Small intestine (tissue), 16 donors: ENCODE measurements at places on chromosomes 3 and 15. TPM values are rescaled to one million over a fixed set of nuclear protein-coding genes. Genes with fewer than 3 reads are reported as not detected.

Gene KNG1
- polyA plus RNA-seq: not detected

Gene TMCO5A
- not detected for polyA plus RNA-seq

- DNase-seq: no peak
These were observed 34.3 kb downstream of the CRTC3 start for GRCh38 chr15:90564051-90564450.

GRCh38 chr15:86021281-86022264 lies 58.1 kb upstream of the AGBL1 start:
- DNase-seq: no peak

DNA sequence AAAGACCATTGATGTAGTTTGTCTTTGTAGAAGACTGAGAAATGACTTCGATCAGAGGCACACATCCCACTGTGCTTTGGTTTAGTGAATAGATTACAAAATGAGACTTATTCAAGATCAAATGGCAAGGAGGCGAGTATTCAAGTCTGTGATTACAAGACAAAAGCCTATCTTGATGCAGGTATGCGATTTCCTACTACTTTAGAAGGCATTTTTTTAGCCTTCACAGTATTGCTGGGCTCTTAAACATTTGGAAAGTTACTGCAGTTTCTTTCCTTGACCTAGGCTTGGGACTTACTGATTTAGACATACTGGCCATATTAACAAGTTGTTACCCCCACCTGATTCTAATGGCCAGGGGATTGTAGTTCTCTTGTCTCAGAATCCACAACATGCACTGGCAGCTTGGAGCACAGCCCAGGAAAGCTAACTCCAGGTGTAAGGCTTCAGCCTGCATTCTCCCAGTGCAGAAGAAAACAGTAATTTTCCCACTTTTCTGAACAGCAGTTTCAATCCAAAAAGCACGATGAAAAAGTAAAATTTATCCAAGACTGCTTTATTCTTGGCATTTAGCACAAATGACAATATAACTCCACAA lies 311.6 kb downstream of the EPHA6 start:
- DNase-seq: no peak

- no peak for DNase-seq
These were observed 77.4 kb downstream of the LSAMP start for GRCh38 chr3:116367761-116368395.

- no peak for DNase-seq
These were observed 14.3 kb upstream of the CLASP2 start for GRCh38 chr3:33732394-33732793.

DNA sequence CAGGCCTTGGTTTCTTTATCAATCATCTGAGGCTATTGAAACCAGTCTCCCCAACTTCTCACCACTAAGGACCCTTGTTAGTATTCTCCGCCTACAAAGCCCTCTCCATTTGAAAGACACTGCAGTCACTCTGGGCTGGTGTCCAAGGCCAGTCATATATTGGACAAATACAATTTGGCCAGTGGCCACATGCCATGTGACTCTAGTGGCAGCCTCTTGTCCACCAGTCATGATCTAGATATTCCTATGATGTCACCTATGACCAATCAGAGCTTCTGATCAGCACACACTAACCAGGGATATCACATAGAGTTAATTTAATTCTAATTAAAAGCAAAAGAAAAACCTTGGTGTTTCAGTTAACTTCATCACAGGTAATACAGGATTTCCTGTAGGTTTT lies 68.2 kb downstream of the RAB11A start:
- DNase-seq: no peak

DNA sequence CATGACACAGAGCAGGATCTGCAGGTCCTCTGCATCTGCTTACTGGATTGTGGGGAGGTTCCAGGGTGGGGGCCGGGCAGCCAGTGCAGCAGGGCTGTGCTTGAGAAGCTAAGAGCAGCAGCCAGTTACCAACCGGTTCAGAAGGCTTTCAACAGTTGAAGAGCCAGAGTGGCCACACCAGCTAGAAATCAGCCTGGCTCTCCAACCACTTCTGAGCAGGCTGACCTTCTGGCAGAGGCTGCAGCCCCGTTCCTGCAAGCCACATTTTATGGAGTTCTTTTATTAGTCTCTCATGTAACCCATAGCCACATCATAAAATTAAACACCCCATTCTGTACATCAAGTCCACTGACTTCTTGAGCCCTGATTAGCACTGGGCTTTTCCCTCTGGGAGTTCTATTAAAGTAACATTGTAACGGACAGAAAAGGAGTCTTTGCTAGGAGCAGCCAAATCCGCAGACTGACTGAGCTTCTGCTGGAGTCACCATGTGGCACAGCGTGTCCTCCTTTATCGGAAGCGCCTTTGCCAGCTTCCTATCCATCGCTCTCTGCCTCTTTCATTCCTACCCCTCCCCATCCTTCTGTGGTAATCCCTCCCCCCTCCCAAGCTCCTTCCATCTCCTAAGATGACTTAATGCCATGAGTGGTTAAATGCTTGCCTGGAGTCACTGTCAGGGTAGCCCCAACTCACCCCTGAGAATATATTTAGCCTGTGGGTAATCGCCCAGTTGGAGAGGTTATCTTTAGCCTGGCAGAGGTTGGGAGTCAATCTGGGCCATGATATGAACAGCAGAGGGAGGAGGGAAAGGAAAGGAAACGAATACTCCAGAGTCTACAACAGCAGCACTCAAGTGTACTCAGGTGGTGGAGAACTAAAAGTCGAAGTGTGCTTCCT lies 138.5 kb upstream of the HES1 start:
- no peak for DNase-seq

GRCh38 chr3:16846373-16847080 lies 38.2 kb upstream of the PLCL2 start:
- no peak for DNase-seq
